ENCODE measurements at places on chromosomes 5 and 9. TPM values are rescaled to one million over a fixed set of nuclear protein-coding genes. Genes with fewer than 3 reads are reported as not detected.

GRCh38 chr9:75142202-75142601 is 53.9 kb downstream of the OSTF1 start:
- no peak for DNase-seq
- H3K27me3 ChIP-seq: no peaks in the 10 kb centered on the region
- no peak overlapping the region for H3K4me3 ChIP-seq
- no peak overlapping the region for H3K27ac ChIP-seq

The DMRT3 gene
- total RNA-seq: 0.29 TPM

The PCDHA1 gene
- not detected for total RNA-seq

DNA sequence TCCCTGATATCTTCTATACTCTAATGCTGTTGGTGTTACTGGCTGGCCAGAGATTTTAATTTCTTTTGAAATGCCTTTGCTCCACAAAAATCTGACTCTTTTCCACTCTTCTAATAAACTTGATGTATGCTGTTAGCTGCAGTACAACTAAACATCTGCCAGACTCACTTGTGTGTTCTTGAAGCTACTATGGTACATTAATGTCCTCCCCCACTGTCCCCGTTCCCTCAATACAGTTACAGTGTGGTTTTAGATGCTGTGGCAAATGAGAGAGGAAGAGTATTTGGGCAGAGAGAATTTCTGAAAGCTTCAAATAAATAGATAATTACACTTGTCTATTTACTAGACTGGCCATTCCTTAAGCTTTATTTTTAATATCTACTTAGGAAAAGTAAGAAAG is 18.3 kb upstream of the ERAP1 start:
- DNase-seq: no peak
- no peaks in the 10 kb centered on the region for H3K4me1 ChIP-seq
- no peaks in the 10 kb centered on the region for H3K36me3 ChIP-seq
- H3K27ac ChIP-seq: no peak overlapping the region
- no peaks in the 10 kb centered on the region for H3K27me3 ChIP-seq

DNA sequence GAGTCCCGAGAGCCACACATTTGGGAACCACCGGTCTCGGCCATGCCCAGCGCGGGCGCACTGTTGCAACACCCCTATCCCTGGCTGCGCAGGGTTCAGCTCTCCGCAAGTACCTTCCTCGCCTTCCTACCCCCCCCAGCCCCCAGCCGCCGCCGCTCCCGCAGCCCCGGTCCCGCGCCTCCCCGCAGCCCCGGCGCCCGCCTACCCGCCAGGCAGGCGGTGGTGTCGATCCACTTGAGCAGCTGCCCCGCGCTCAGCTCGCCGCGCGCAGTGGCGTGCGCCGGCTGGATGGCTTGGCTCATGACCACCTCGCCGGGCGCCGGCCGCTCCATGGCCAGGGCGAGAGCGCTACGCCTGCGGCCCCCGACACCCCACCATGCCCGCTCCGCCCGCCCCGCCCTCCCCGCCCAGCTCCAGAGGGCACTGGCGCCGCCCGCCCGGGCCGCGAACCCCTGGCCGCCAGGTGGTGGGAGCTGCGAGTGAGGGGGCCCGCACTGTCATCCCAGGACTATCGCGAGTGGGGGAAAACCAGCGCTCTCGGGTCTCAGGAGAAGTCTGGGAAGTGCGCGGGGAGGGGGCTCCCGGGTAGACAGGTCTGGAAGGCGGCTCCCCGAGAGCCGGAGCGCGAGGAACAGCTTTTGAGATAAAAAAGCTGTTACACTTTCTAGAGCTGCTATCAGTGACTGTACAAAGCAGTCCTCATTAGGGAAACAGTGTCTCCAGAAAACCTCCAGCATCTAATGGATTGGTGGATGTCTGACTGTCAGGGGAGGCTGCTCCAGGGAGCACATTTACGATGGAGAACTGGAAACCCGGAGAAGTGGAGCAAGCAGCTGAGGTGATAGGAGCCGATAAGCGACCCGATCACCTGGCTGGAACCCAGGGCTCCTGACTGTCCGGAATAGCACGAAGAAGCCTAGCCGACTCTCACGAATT is at the start of gene ACOT12:
Gene ACOT12, minus strand, starts transcription at position 352 of the 936 bp plus-strand sequence. Its CDS starts 20 bp downstream, at position 332.
- H3K36me3 ChIP-seq: no peaks in the 10 kb centered on the region
- peaks cover 8% of the 10 kb centered on the region for H3K4me1 ChIP-seq
- H3K27ac ChIP-seq: no peak within 1 kb of the TSS
- peak within 1 kb of the TSS; percentile 50 for H3K4me3 ChIP-seq

The PROB1 gene
- 0.73 TPM for total RNA-seq

- peak overlapping the region; percentile 90 for H3K27ac ChIP-seq
- DNase-seq: no peak
- no peak overlapping the region for H3K4me3 ChIP-seq
- H3K4me1 ChIP-seq: no peaks in the 10 kb centered on the region
- H3K36me3 ChIP-seq: no peaks in the 10 kb centered on the region
These were observed 57.7 kb downstream of the DUSP1 start for GRCh38 chr5:172713113-172713808.

The TUBB4B gene
- total RNA-seq: 188 TPM

The APBA1 gene
- total RNA-seq: 8.0 TPM

- no peaks in the 10 kb centered on the region for H3K36me3 ChIP-seq
- DNase-seq: peak; percentile 2
- H3K4me3 ChIP-seq: no peak overlapping the region
- H3K27me3 ChIP-seq: no peaks in the 10 kb centered on the region
These were observed 22.7 kb upstream of the CXCL14 start for GRCh38 chr5:135601466-135601865.

- H3K4me3 ChIP-seq: no peak overlapping the region
- H3K27me3 ChIP-seq: no peaks in the 10 kb centered on the region
- no peak for DNase-seq
- H3K4me1 ChIP-seq: no peaks in the 10 kb centered on the region
These were observed 95.4 kb upstream of the LIFR start for GRCh38 chr5:38651806-38652205.

- H3K27ac ChIP-seq: no peak overlapping the region
- no peak overlapping the region for H3K4me3 ChIP-seq
- no peaks in the 10 kb centered on the region for H3K4me1 ChIP-seq
These were observed 1.0 kb downstream of the OR1B1 start for GRCh38 chr9:122656378-122656777.

GRCh38 chr9:113631137-113631765 is 167.7 kb downstream of the RGS3 start:
- H3K4me3 ChIP-seq: no peak overlapping the region
- DNase-seq: no peak
- H3K36me3 ChIP-seq: no peaks in the 10 kb centered on the region
- H3K27ac ChIP-seq: no peak overlapping the region

- no peak overlapping the region for H3K4me3 ChIP-seq
- no peak overlapping the region for H3K27ac ChIP-seq
- H3K27me3 ChIP-seq: no peaks in the 10 kb centered on the region
- no peaks in the 10 kb centered on the region for H3K36me3 ChIP-seq
These were observed 13.9 kb downstream of the PCDH12 start for GRCh38 chr5:141944076-141944475.

- H3K27me3 ChIP-seq: no peaks in the 10 kb centered on the region
- no peak overlapping the region for H3K4me3 ChIP-seq
- DNase-seq: no peak
- no peaks in the 10 kb centered on the region for H3K4me1 ChIP-seq
These were observed 2.6 kb downstream of the CFAP90 start for GRCh38 chr5:7848296-7848695.

GRCh38 chr5:149024943-149025342 is 37.9 kb downstream of the SH3TC2 start:
- H3K4me3 ChIP-seq: no peak overlapping the region
- H3K4me1 ChIP-seq: no peaks in the 10 kb centered on the region

GRCh38 chr5:68714810-68715209 is 379.0 kb upstream of the SLC30A5 start:
- H3K27me3 ChIP-seq: no peaks in the 10 kb centered on the region
- H3K4me1 ChIP-seq: no peaks in the 10 kb centered on the region
- peak overlapping the region; percentile 78 for H3K27ac ChIP-seq
- no peak overlapping the region for H3K4me3 ChIP-seq
- DNase-seq: peak; percentile 68

The FRRS1L gene
- total RNA-seq: 2.6 TPM

GRCh38 chr9:124242331-124243194 is 15.2 kb upstream of the NEK6 start:
- H3K27me3 ChIP-seq: no peaks in the 10 kb centered on the region
- H3K27ac ChIP-seq: peak overlapping the region; percentile 5
- H3K36me3 ChIP-seq: no peaks in the 10 kb centered on the region
- peak; percentile 31 for DNase-seq

The SLC6A19 gene
- not detected for total RNA-seq

DNA sequence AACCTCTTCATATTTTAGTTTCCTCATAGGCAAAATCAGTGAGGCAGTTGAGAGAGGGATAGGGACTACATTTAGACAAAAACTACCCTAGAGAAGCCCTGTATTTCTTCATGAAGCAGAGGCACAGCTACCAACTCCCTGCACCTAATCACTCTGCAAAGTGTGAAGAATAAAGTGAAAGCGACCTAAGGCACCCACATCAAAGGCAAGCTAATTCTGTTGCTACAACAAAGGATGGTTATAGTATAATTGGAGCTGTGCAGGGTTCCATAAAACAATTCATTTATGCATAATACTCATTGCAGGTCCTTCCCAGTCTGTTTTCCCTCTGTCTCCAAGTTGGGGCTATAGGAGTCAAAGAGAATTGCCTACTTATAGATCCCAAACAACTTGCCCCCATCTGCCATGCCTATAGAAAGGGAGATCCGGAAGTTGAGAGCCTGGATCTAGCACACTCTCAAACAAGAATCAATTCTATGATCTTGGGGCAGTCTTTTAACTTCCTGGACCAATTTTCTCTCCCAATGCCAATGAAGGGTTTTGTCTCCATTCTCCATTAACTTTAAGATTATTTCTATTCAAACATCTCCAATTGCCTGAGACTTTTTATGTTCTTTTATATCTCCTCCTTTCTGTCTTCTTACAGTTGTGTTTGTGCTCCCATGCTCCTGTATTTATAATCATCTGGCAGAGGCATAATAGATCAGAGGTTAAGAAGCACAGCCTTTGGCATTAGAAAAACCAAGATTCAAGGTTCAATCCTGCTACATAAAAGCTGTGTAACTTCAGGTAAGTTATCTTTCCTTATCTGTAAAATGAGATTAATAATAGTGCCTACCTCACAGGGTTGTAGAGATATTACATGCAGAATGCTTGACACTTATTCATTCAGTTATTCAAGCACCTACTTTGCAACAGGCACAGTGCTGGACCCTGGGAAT is 56.0 kb upstream of the PTGER4 start:
- no peaks in the 10 kb centered on the region for H3K4me1 ChIP-seq
- H3K27me3 ChIP-seq: no peaks in the 10 kb centered on the region
- no peak overlapping the region for H3K4me3 ChIP-seq

DNA sequence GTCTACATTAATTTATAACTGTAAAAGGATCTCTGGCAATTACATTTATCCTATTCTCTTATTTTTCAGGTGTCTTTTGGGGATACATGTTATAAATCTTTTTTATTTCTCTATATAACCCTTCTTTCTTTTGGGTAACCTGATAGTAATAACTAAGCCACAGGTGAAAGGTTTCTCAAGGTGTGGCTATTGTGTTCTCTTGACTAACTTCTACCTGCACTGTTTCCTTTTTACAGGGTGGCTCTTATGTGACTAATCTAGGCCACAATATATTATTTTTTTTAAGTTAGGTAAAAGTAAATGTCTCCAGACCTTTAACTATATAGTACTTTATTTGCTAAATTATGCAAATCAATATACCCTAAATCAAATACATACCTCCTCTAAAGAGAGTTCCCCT is 193.2 kb downstream of the EFNA5 start:
- H3K27ac ChIP-seq: no peak overlapping the region
- no peak for DNase-seq
- H3K4me3 ChIP-seq: no peak overlapping the region
- no peaks in the 10 kb centered on the region for H3K27me3 ChIP-seq
- H3K4me1 ChIP-seq: no peaks in the 10 kb centered on the region

DNA sequence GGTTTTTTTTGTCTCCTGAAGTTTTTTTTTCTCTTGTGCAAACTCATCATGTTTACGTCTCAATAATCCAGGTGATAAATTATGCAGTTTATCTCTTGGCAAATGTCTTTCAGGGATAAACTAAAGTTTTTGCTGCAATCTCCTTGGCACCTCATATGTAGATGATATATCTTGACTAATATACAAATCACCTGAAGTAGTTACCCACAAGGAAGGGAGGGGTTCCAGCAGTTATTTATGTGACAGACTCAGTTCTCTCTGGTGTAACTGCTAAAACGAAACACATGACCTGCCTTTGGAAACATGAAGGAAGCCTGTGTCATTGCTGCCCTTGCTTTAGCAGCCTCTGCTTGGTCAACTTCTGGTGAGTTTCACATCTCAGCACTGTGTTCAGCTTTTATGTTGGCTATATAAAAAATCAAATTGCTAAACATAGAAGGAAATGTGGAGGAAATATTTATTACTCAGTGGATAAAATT is 39.3 kb upstream of the KIAA1958 start:
- H3K27ac ChIP-seq: no peak overlapping the region
- no peak for DNase-seq
- no peaks in the 10 kb centered on the region for H3K27me3 ChIP-seq
- H3K36me3 ChIP-seq: no peaks in the 10 kb centered on the region

- H3K27me3 ChIP-seq: no peaks in the 10 kb centered on the region
- no peak overlapping the region for H3K27ac ChIP-seq
- no peak for DNase-seq
- no peak overlapping the region for H3K4me3 ChIP-seq
These were observed 13.9 kb downstream of the SGCD start for GRCh38 chr5:156340893-156341292.

- no peaks in the 10 kb centered on the region for H3K36me3 ChIP-seq
- DNase-seq: peak; percentile 80
- peak overlapping the region; percentile 63 for H3K4me3 ChIP-seq
- peaks cover 13% of the 10 kb centered on the region for H3K4me1 ChIP-seq
- no peaks in the 10 kb centered on the region for H3K27me3 ChIP-seq
These were observed 9.3 kb upstream of the GRIN1 start for GRCh38 chr9:137129456-137130175.

DNA sequence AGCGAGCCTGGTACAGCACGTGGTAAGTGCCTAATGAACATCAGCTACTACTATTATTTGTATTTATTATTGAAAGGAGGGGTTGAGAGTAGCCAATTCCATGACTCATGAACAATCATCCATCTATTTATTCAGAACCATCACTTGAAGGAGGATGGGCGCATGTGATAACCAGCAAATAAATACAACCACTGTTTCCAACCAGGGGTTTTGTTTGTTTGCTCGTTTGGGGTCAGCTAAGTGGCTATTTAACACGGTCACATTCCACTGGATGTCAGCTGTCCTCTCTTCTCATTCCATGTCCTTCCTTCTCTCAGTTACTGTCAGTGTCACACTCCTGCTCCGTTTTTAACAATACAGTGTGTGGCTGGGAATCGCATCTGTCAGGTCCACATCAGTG is 8.6 kb downstream of the RAPGEF1 start:
- H3K36me3 ChIP-seq: no peaks in the 10 kb centered on the region
- no peak overlapping the region for H3K27ac ChIP-seq
- no peak overlapping the region for H3K4me3 ChIP-seq
- peaks cover 22% of the 10 kb centered on the region for H3K4me1 ChIP-seq

- no peaks in the 10 kb centered on the region for H3K36me3 ChIP-seq
- H3K4me3 ChIP-seq: no peak overlapping the region
- DNase-seq: no peak
- no peaks in the 10 kb centered on the region for H3K4me1 ChIP-seq
These were observed 106.6 kb upstream of the DPYSL3 start for GRCh38 chr5:147616421-147616820.
